ENCODE measurements at places on chromosomes 16 and 17.

- DNase-seq: no peak
Measured at GRCh38 chr17:8904686-8905085, 37.2 kb upstream of the PIK3R6 start.

- no peak for DNase-seq
Measured at GRCh38 chr16:48383009-48383876, 2.0 kb downstream of the SIAH1 start.

GRCh38 chr16:89090669-89091426, 2.8 kb upstream of the ACSF3 start:
- no peak for DNase-seq

GRCh38 chr17:74945543-74945942, 9.8 kb downstream of the OTOP3 start:
- no peak for DNase-seq

GRCh38 chr17:78725448-78726021, 56.5 kb downstream of the CYTH1 start:
- DNase-seq: no peak

GRCh38 chr17:73463821-73464220, 152.0 kb upstream of the CDC42EP4 start:
- DNase-seq: no peak

DNA sequence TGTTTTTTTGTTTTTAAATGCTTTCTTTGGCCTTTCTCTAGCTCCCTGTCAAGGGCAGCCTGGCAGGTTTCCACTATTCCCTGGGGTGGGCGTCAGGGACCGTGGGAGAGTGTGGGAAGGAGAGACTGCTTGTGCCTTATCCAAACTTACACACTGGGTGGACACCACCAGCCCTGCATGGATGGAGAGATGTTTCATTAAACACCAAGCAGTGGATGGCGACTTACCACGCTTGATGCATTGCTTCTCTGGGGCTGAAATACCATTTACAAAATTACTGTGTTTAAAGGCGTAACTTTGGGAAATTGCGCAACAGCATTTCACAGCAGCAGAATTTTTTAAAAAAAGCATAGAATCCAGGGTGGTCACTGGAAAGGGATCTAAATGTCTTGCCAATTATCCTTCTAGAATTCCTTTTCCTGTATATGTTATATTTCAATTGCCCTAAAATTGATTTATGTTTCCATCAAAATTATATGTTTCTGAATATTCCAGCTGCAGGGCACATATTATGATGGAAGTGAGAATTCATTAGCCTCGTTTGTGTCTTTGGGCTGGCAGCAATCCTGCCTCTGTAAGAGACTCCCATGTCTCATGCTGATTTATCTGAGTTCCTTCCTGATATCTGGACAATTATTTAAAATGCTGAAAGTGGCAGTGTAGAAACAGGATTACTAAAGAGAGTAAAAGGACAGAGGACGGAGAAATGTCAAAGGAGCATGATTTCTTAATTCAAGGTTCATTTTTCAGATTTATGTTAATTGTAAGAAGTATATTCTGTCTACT, 247.3 kb downstream of the GRIN2A start:
- DNase-seq: no peak

- DNase-seq: no peak
Measured at GRCh38 chr16:85820604-85821372, 21.3 kb downstream of the COX4I1 start.

- no peak for DNase-seq
Measured at GRCh38 chr17:50816271-50816670, 19.1 kb upstream of the WFIKKN2 start.

GRCh38 chr16:22694887-22695382, 119.0 kb upstream of the HS3ST2 start:
- peak; percentile 61 for DNase-seq

DNA sequence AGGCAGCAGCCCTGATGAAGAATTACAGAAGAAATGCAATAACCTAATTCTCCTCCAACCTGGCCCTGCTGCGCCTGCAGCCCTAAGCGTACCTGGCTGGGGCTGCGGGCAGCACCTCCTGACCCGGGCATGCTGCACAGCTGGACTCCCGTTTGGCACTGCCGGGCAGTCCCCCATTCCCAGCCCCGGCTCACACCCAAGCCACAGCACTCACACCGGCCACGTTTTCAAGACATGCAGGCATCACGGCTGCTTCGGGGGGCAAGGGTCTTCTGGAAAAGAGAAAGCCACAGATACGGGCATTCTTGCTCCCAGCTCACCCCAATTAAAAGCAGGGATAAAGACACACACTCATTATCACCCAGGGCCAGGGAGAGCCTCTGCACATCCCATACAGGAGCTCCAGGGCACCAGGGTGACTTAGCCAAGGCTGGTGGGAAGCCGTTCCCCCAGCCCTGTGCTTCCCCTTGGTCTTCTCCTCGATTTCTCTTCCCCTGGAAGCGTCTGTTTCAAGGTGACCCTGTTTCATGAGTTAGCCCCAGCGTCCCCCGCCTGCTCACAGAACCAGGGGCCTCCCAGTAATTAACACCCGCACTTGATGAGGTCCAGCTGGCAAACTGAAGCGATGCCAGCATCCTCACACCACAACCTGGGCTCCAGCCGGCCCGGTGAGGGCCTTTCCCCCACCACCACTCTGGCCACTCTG, 216.7 kb downstream of the C16orf78 start:
- DNase-seq: no peak

Measured in AG04450 (cell line).